ENCODE measurements at places on chromosomes 5 and 9.

DNA sequence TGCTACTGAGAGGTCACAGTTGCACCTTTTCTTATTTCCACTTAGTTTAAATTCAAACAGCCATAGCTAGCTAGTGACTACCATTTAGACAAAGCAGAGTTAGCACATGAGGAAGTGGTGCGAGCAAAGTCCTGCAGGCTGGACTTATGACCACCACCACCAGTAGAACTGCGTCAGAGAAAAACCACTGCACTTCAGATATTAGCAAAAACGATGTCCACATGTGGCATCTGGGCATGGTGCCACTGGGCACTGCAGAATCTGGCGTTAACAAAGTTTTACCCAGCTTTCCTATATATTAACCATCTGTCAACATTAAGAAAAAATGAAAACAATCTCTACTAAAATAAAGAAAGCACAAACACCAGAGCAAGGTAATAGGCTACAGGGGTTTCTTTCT lies 80.1 kb downstream of the SPTLC1 start:
- DNase-seq: no peak

- no peak for DNase-seq
Observed at GRCh38 chr5:11941566-11941965, 37.3 kb upstream of the CTNND2 start.

DNA sequence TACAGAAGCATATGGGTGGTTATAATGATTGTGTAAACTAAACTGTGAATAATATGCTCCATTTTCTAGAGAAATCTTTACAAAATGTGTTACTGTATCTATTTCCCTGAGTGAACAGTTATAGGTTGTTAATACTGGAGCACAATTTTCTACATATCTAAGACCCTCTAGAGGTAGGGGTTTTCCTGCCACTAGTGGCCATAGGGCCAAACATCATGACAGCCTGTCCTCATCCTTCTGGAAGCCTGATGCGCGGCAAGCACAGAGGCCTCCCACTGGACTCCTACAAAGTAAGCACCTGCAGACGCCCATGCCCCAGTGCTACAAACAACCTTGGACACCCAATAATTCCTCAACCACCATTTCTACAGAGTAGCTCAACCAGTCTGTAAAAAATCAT lies 1.9 kb upstream of the SNX18 start:
- no peak for DNase-seq

- no peak for DNase-seq
Observed at GRCh38 chr9:134681061-134681661, 39.6 kb downstream of the COL5A1 start.

DNA sequence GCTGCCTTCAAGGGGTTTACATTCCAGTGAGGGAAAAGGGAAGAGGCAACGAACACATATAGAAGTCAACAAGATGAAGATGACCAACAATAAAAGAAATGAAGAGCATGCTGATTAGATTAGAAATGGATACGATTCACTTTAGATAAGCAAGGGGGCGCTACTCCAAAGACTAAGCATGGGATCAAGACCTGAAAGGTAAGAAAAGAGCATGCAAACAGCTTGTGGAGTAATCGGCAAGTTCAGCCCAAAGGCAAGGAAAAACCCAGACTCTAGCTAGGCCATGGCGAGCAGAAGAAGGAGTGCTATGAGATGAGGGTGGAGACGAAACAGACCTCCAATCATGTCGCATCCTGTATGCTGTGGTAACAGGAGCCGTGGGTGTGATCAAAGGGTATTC lies 124.4 kb downstream of the FANCC start:
- DNase-seq: no peak
